ENCODE measurements at places on chromosomes 4 and X. TPM values are rescaled to one million over a fixed set of nuclear protein-coding genes. Genes with fewer than 3 reads are reported as not detected.

DNA sequence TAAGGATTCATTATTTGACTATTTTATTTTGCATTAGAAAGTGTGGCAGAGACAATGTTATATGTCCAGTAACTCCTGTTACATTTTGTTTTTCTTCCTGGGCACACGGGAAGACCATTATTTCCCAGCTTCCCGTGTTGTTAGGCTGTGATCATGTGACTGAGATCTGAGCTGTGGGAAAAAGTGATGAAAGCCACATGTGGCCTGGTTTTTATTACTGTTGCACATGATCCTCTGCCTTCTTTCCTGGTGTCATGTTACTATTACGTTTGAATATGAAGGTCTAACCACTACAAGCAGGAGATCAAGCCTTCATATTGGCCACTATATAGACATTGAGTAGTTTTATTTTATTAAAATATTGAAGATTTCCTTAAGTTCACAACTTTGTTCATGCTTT lies 28.2 kb upstream of the MID1 start:
- no peak for DNase-seq

PDGFC gene
- total RNA-seq: 16.8 TPM

DNA sequence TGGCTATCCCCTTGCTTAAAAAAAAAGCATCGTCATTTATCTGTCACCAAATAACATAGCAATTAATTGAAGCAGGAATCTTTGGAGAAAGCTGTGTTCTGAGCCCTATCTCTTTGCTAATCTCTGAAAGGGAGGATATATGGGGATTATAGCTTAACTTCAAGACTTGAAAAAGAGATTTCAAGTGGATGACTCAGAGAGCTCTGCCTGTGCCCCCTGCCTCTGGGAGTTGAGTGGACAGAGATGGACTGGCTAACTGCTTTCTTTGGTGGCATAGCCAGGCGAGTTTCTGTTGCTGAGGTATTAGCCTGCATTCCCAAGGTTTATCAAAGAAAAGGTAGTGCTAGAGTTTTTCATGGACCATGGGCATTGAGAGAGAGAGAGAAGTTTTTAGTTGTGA lies 91.6 kb downstream of the DDIT4L start:
- DNase-seq: no peak

- no peak for DNase-seq
Observed at GRCh38 chr4:121881158-121881557, 10.9 kb upstream of the BBS7 start.

GRCh38 chr4:76850010-76850441 lies 47.9 kb downstream of the SOWAHB start:
- peak; percentile 97 for DNase-seq

PGAM4 gene
- not detected for total RNA-seq

SMR3B gene
- not detected for total RNA-seq

- DNase-seq: no peak
Observed at GRCh38 chr4:165129924-165130323, 17.3 kb upstream of the TMEM192 start.

CCSER1 gene
- 6.0 TPM for total RNA-seq

RAB41 gene
- total RNA-seq: not detected

GRCh38 chr4:158624889-158625478 lies 46.7 kb downstream of the C4orf46 start:
- peak; percentile 75 for DNase-seq

DNA sequence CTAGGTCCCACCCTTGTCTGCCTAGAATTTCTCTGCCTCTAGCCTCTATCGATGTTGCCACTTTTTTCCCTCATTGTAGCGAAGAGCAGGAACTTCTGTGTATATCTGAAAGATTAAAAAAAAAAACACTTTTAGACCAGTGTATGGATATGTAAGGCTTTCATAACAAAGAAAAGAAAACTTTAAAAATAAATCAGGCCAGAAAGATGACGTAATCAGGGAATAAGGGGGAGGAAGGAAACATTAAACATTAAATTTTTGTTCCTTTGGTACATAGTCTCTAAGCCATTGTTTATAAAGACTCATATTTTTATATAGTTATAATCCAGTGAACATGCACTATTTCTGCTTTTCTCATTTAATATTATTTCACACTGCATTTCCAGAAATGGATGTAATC lies 26.2 kb upstream of the FTHL17 start:
- DNase-seq: no peak

CXCL13 gene
- total RNA-seq: not detected

GRCh38 chr4:32061916-32062315 lies 1341.7 kb downstream of the PCDH7 start:
- peak; percentile 2 for DNase-seq

ATP11C gene
- 25.8 TPM for total RNA-seq

- DNase-seq: peak; percentile 86
Observed at GRCh38 chr4:111512081-111512783, 633.0 kb upstream of the FAM241A start.

DCLK2 gene
- 1.2 TPM for total RNA-seq

DNA sequence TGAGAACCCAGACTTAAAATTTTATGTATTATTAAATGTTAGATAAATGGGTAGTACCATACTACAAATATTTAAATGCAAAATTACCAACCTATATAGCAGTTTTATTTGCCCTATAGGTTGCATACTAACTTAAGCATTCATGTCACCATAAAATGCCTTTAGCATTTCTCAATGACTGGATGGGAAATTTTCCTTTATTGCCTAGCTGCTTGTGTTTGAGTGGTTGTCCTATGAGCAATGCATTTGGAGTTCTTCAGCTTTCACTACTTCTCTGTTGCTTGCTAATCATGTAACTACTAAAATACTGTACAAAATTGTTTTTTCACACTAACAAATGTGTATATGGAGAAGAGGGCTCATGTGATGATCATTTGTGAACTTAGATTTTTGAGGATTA lies 44.2 kb upstream of the CEP135 start:
- no peak for DNase-seq

DNA sequence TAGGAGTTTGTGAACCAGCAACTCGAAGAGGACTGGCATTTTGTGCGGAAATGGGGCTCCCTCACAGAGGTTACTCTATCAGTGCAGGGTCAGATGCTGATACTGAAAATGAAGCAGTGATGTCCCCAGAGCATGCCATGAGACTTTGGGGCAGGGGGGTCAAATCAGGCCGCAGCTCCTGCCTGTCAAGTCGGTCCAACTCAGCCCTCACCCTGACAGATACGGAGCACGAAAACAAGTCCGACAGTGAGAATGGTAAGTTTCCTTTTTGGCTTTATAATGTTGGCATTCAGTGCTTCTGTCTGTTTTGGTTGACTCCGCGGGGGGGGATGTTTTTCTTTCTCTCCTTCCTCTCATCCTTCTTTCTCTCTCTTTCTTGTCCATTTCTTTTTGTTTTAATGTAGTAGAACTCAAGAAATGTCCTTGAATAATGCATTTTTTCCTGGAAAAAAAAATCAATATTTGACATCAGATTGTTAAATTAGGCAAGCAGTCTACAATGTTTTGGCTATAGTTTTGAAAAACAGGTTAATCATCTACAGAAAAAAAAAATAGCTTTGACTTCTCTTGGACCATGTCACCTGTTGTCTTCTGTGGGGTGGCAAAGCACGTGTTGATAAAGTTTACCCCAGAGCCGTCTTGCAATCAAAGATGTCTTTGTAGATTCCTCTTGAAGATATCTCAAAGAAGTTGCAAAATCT lies 103.6 kb downstream of the TENM3 start:
- no peak for DNase-seq

NUDT9 gene
- total RNA-seq: 14.7 TPM

FGD1 gene
- 18.5 TPM for total RNA-seq

KIT gene
- not detected for total RNA-seq

Data from PC-3 (cell line).